WERI-Rb-1 (cell line): ENCODE measurements at places on chromosomes 3 and 15.
A peak's percentile ranks its signal among the peaks of the same experiment; 100 is the strongest.

DNA sequence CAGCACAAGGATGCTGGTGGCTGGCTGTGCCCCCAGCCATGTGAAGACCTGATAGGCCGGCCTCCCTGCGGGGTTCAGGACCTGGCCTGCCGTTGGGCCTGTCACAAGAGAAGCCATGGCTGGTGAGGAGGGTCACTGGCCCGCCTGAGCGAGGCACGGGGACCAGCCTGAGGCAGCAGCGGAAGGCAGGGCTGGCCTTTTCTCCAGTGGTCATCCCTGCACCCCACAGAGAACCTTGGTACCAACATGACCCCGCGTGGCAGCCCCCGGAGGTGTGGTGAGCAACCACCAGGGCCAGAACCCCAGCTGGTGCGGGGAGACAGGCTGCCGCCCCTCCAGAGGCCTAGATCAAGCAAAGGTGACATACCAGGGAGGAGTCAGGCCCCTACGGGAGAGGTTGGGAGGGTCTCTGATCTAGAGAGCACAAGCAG, 134.1 kb upstream of the MEF2A start:
- no peak for DNase-seq

DNA sequence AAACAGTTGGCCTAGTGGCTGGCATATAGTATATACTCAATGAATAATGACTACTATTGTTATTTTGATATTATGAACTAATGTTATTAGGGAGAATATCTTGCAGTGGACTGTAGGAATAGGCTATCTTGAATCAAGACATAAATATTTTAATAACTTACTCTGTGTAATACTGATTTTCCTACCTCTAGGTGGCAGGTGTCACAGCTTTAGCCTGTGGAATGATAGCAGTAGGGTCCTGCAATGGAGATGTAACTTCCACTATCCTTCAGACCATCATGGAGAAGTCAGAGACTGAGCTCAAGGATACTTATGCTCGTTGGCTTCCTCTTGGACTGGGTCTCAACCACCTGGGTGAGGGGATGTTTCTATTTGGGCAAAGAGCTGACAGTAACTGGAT, 6.5 kb downstream of the PSMD2 start:
- DNase-seq, result no peak

GRCh38 chr3:194376241-194376560, 6.7 kb upstream of the LRRC15 start:
- no peak for DNase-seq

GRCh38 chr15:51155891-51156290, 61.2 kb upstream of the TNFAIP8L3 start:
- DNase-seq, result no peak

GRCh38 chr3:134636406-134636805, 14.4 kb downstream of the KY start:
- no peak for DNase-seq

- no peak for DNase-seq
Observed at GRCh38 chr3:52523386-52524257, 10.0 kb downstream of the NT5DC2 start.

- DNase-seq, result no peak
Observed at GRCh38 chr3:158713094-158713499, 19.2 kb downstream of the RARRES1 start.

DNA sequence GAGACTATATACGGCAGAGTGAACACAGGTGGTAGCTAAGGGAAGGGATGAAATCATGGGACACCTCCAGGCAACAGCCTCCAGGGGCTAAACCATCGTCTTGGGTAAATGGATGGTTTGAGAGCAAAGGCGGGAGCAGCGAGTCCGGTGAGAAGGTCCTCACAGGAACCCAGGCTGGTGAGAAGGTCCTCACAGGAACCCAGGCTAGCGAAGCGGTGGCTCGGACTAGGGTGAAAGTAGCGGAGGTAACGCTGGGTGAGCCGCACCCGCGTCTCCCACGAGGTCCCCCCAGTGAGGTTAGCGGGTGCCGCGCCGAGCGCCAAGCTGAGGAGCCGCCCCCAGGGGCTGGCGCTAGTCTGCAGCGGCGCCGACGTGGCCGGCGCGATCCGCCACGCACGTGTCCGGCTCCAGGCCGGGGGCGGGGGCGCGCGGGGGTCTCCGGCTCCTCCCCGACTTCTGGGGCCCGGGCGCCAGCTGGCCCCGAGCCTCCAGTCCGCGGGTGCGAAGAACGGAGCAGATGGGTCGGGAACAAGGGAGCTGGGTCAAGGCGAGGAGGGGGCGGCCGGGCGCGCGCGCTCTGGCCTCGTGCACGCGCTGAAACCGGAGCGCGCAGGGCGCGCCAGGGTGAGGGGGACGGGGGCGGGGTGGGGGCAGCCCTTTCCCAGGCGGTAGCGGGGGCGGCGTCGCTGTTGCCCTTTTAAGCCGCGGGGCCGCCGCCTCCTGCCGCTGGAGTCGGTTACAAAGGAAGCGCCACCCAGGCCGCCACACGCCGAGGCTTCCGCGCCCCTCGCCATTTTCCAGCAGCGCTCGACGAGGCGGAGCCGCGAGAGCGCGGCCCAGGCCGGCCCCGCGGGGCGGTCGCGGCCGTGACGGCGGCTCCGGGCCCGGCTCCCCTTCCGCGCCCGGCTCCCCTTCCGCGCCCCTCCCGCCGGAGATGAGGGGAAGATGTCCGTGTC, at the start of gene UBE2Q2:
TSS of gene UBE2Q2 (plus strand) at position 726 of the 956 bp plus-strand sequence. CDS start at position 946, 220 bp downstream.
- DNase-seq, result peak; percentile 87
